LoVo (cell line): ENCODE measurements at places on chromosomes 3 and 15.

DNA sequence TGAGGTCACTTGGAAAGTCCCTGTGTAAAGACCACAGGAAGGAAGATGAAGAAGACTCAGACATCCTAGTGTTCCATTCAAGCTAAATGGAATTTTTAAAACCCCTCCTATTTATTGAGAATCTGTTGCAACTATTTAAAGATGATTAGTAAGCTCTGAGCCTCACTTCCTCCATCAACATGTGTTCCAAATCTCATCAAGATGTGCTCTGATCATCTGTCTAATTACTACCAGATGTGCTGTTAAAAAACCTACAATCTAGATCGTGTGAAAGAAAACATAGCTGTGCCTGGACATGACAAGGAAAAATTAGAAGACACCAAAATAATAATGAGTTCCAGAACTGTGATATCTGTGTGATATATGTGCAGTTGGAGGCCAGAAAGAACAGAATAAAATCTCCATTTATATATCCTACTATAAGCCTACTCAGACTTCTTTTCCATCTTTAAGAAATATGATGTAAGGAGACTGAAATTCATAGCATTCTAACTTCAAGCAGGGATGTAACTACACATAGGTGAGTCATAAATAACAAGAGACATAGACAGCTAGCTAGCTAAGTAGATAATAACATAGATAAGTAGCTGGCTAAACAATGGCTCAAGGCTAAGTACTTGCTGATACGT lies 7.8 kb downstream of the XPC start:
- DNase-seq: no peak

DNA sequence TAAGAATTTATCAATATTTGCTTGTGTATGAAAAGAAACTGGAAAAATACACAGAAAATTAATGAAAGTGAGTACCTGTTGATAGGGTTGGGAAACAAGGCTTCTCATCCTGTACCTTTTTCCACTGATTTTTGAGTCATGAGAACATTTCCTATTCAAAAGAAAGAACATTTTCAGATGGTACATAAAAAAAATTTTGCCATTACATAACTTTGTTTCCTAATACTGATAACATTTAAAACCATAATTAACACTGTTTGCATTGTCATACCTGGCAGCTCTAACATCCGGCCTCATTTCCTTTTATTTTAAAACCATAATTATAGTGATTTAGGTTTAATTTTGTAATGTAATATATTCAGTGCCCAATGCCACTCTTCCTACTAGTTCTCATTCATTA lies 11.7 kb downstream of the NKTR start:
- no peak for DNase-seq

- no peak for DNase-seq
Measured at GRCh38 chr15:101062063-101062462, 142.9 kb downstream of the LRRK1 start.

DNA sequence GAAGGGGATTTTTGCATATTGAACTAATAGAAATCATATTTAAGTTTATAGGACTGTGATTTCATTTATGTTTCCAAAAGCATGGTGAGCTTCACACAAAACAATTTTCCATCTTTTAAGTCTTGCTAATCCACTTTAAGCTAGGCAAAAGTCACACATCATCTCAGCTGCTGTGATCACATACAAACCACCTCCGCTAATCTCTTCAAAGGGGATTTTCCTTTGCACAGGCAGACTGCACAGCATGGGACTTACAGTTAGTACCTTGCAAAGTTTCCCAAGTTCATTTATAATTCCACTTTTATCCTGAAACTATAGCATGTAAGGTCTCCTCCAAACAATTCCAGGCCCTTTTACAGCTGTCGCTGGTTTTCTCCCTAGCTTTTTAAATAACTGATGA lies 225.1 kb upstream of the CNTN3 start:
- no peak for DNase-seq

DNA sequence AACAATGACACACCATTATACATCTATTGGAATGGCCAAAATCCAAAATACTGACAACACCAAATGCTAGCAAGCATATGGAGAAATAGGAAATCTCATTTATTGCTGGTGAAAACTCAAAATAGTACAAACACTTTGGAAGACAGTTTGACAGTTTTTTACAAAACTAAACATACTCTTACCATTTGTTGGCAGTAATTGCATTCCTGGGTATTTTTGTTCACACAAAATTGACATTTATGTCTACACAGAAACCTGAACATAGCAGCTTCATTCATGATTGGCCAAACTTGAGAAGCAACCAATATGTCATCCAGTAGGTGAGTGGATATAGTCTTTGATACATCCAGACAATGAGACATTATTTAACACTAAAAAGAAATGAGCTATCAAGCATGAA lies 489.9 kb downstream of the PLOD2 start:
- DNase-seq: no peak

DNA sequence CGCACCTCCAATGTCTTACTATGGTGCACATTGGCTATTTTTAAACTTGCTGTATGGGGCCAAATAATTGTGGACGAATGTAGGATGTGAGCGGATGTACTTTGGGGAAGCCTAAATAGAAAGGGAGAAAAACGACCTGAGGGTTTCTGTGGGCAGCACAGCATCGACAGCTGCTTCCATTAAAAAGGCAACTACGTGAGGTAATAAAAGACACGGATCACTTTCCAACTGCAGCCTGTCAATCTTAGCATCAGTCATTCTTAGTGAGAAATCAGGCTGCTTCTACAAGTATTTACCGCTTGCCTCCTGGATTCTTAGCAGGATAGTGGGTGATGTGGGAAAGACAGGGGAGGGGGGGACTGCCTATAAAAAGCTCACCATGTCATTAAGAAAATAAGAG lies 186.7 kb upstream of the SLC2A2 start:
- DNase-seq: no peak

DNA sequence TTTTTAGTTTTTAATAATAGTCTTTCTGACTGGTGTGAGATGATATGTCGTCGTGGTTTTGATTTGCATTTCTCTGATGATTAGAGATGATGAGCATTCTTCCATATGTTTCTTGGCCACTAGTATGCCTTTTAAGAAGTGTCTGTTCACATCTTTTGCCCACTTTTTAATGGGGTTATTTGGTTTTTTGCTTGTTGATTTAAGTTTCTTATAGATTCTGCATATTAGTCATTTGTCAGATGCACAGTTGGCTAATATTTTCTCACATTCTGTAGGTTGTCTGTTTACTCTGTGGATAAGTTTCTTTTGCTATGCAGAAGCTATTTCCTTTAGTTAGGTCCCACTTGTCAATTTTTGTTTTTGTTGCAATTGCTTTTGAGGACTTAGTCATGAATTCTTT lies 185.4 kb downstream of the SUCNR1 start:
- no peak for DNase-seq

GRCh38 chr3:1632128-1632527 lies 466.5 kb upstream of the CNTN4 start:
- no peak for DNase-seq

GRCh38 chr15:63626955-63627354 lies 29.8 kb downstream of the FBXL22 start:
- DNase-seq: no peak

- DNase-seq: no peak
Measured at GRCh38 chr15:90248789-90249202, 560 bp upstream of the TTLL13 start.

DNA sequence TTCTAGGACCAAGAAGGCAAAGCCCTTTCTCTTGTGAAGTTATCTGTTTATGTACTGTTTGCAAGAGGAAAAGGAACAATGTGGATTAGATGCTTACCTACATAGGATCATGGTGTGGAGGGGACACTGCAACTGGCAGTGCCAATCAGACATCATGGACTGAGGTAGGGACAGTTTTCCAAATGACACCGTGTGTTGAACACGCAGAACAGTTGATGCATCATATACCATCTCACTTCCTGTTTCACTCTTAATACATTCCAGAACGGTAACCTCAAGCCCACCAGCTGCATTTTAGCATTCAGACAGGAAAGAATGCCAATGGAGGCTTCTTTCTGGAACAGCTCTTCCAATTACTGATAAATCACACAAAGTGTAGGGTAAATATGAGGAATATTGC lies 397.7 kb upstream of the LMCD1 start:
- DNase-seq: no peak

DNA sequence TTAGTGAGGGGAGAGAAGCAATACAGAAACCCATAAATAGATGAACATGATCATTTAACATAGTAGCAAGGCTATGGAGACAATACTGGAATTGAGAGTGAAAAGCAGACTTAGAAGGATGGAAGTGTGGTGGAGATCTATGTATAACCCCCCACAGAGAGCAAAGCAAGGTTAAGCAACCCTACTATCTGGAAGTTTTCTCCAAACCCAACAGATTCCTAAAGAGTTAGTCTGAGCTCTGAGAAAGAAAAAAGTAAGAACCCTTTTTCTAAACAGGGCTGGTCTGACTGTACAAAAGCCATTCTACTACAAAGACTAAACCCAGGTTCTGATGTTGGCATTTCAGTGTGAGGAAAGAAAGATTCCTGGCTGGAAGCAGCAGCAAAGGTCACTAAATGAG lies 153.2 kb downstream of the WNT5A start:
- DNase-seq: no peak

DNA sequence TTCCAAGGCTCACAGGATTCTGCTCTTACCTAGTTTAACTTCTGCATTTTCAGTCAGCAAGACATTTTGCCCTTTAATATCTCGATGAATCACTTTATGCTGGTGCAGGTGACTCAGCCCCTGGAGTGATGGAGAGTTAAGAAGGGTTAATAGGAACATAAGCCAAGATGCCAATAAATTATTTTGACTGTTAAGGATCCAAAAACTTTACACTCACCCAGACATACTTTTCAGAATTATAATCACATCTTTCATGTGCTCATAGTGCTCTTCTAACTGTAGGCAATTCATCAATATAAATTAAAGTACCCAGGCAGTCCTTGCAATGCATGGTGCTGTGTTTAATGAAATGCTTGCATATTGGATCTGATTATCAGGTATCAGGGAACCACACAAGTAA lies 164.1 kb upstream of the SLC2A2 start:
- DNase-seq: no peak

GRCh38 chr15:98292442-98293240 lies 332.1 kb downstream of the ARRDC4 start:
- peak; percentile 43 for DNase-seq

GRCh38 chr3:123783050-123783689 lies 101.0 kb downstream of the MYLK start:
- peak; percentile 44 for DNase-seq

GRCh38 chr3:77372634-77373346 lies 332.9 kb downstream of the ROBO2 start:
- no peak for DNase-seq

DNA sequence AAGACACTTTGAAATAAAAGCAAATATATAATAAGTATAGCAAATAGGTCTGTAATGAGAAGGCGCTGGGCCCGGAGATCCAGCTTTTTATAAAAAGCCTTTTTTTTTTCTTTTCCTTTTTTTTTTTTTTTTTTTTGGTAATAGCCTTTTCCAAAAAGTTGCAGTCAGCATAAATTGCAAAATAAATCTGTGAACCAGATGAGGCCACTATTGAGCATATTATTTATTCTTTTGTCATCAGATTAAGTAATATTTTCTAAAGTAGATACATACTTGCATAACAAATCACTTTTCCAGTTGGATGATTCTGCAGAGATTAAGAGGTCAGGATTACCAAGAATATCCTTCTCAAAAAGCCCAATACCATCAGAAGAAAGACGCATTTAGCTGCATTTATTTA lies 24.9 kb downstream of the FMN1 start:
- DNase-seq: no peak

DNA sequence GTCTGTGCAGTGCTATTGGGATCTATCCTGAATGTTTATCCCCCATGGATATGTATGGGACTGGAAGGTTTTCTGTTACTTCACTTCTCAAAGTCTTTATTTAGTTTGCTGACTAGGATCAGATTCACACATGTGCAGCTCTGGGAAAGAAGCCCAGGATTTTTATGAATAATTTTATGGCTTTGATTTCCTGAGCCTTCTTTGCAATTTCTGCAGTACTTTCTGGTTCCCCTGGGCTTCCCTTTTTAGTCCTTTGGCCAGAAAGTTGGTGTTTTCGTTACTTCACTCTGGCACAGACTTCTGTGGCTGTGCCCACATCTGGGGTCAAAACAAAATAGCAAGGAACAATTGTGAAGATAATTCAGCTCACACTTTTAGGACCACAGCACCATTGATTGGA lies 721.0 kb downstream of the OTOL1 start:
- no peak for DNase-seq

DNA sequence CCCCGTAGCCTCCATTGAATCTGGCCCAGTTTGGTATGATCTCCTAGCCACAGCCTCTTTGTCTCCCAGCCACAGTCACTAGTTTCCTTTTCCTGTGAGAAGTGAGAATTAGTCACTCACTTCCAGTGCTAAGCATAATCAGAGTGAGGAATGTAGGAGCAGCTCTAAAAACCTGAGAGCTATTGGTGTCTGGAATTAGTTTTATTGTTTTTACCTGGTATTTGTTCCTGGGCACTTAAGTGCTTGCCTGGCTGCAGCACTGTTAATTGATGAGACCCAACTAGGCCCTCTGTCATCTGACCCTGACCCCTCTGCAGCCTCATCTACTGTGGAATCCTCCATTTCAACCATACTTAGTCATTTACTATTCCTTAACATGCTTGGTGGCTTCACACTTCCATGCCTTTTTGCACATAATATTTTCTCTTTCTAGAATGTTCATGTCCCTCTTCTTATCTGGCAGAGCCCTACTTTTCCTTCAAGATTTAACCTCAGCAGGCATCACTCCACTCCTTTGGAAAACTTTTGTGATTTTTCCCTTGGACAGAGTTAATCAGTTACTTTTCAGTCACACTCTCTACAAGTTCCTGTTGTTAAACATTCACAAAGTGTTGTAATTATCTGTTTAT lies 48.8 kb downstream of the PDE8A start:
- peak; percentile 58 for DNase-seq

- no peak for DNase-seq
Measured at GRCh38 chr15:101387574-101387973, 92.5 kb upstream of the SNRPA1 start.

GRCh38 chr3:111215481-111215880 lies 143.9 kb downstream of the NECTIN3 start:
- DNase-seq: no peak

DNA sequence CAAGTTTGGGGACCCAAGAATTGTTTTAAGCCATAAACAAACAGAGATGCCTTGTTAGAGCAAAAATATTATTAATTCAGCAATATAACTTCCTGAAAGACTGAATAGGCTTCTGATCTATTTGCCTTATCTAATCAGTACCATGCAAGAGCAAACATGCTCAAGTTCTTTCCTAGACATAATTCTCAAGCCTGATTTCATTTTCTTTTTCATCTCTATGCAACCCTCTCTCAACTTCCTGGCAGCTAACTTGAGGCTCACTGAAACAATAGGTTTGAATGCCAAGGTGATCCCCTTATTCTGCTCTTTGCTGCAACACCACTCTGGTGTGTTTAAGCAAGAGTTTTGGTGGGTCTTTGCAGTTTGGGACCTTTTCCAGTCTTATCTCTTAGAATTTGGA lies 230.9 kb upstream of the CD96 start:
- DNase-seq: no peak

- DNase-seq: no peak
Measured at GRCh38 chr15:79775821-79776220, 121.0 kb downstream of the MTHFS start.

DNA sequence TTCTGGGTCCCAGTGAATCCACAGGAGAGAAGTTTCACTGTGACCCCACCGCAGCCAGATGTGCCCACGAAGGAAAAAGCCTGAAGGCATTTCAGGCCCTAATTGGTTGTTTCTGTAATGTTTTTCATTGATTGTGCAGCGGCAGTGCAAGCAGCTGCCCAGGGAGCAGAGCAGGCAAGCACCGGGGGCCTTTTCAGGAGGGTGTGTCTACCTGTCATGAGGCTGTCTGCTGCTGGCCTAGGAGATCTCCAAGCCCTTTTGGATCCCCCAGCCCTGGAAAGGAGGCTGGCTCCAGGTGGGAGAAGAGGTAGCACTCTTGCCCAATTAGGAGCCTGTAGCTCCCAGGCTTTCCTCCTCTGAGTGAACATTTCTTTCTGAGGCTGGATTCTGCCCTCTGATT lies 108.8 kb downstream of the EPHB1 start:
- DNase-seq: no peak
